ENCODE measurements at places on chromosomes 1 and 21.

- no peak for DNase-seq
Observed at GRCh38 chr1:94812985-94813384, 7.2 kb upstream of the SLC44A3 start.

- DNase-seq = no peak
Observed at GRCh38 chr21:32979598-32980268, 46.0 kb upstream of the OLIG2 start.

DNA sequence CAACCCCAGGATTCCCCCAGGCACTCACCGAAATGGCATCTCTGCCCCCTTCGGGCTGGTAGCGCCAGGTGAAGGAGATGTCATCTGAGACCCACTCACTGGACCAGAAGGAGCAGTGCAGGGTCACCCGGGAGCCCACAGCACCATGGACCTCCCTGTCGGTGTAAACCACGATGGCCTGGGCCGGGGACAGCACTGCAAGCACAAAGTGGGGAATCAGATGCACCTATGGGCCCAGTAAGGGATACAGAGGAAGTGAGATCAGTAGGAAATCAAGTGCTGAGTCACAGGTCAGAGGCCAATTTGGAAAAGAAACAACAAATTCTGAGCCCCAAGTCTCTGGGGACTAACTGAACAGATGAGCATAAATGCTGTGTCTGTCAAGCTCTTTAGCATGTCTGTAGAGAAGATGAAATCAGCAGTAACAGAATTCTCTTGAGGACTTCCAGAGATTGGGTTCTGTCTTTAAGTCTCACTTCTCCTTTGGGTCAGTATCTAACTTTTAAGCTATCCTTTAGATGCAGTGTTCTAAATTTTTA is 2.5 kb downstream of the MPZ start:
- no peak for DNase-seq

DNA sequence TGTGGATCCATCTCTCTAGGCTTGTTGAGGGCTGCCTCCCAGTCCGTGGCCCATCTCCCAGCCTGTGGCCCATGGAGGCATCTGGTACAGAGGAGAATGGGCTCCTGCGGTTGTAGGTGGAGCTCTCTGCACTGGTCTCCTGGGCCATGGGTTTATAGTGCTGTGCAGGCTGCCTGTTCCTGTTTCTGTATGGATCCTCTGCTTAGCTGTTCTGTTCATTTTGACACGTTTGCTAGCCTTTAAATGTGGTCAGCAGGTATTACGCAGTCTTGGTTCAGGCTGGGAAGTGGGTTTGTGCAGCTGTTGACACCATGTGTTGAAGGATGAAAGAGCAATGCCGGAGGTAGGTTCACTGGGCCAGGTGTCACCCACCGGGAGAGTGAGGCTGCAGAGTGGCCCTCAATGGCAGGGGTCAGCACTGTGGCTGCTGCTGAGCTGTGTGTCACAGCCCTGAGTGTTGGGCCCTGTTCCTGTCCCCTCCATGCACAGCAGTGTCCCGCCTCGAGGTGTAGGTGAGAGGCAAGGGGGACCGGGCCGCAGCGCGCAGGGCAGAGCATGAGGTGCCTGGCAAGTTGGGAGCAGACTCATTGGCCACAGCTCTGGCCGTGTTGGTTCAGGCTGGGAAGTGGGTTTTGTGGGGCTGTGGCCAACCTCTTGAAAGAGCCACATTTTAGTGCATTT is 39.0 kb downstream of the SNAP47 start:
- DNase-seq = no peak

DNA sequence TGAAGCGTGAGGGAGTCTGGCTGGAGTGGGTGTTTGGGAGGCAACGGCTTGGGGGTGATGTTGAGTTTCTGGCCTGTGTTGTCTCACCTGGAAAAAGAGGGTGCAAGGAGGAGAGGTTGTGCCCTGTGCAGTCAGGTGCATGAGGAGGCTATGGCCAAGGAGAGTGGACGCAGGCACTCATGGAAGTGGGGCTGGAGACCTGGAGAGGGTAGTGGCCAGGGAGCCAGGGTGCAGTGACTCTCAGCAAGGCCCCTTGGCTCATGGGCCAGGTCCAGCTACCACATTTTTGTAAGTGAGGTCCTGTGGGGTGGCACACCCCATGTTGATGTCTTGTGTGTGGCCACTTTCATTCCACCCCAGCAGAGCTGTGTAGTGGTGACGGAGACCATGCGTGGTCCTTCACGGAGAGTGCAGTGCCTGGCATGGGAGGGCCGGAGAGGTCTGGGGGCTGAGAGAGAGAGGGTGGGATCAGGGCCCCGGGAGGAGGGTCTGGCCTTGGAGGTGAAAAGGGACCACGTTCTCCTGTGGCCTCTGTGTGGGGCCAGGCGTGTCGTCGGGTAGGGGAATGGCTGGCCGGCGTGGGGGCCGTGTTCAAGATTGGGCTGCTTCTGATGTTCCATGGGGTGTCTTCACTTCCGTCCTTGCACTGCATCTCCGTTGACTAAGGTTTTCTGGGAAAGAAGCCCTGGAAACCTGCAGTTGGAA is 6.1 kb downstream of the SNAP47 start:
- DNase-seq = no peak

GRCh38 chr1:24147194-24147593 is 4.3 kb upstream of the IL22RA1 start:
- DNase-seq = no peak

GRCh38 chr1:209354840-209355165 is 228.7 kb upstream of the CAMK1G start:
- no peak for DNase-seq

DNA sequence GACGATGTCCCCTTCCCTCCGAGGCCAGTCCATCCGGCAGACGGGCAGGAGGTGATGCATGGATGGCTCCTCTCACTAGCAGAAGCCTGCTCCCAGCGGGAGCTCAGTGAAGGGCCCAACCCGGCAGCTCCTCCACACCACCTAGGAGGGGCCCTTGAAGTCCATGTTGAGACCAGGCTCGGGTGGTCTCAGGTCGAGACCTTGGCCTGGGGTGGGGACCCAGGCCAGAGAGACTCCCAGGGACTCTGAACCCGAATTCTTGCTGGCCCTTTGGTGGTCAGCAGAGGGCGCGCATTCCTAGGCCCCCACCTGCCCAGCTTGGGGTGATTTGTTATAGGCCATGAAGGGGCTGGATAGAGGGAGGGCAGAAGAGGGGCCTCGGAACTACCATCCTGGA is 642 bp upstream of the NT5C1A start:
- peak; percentile 7 for DNase-seq

DNA sequence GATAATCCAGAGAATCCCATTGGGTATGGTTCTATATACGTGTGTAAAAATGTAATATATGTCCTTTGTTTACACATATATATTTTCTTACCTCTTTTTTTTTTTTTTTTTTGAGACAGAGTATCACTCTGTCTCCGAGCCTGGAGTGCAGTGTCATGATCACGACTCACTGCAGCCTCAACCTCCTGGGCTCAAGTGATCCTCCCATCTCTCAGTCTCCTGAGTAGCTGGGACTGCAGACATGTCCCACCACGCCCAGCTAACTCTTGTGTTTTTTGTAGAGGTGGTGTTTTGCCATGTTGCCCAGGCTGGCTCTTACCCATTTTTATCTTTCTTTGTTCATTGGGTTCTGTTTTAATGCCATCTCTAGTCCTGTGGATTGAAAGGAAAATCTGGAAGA is 59.5 kb downstream of the ZBTB17 start:
- DNase-seq = no peak

GRCh38 chr1:37158113-37158749 is 123.9 kb upstream of the GRIK3 start:
- DNase-seq = no peak

- no peak for DNase-seq
Observed at GRCh38 chr1:226602186-226603021, 53.8 kb downstream of the STUM start.

DNA sequence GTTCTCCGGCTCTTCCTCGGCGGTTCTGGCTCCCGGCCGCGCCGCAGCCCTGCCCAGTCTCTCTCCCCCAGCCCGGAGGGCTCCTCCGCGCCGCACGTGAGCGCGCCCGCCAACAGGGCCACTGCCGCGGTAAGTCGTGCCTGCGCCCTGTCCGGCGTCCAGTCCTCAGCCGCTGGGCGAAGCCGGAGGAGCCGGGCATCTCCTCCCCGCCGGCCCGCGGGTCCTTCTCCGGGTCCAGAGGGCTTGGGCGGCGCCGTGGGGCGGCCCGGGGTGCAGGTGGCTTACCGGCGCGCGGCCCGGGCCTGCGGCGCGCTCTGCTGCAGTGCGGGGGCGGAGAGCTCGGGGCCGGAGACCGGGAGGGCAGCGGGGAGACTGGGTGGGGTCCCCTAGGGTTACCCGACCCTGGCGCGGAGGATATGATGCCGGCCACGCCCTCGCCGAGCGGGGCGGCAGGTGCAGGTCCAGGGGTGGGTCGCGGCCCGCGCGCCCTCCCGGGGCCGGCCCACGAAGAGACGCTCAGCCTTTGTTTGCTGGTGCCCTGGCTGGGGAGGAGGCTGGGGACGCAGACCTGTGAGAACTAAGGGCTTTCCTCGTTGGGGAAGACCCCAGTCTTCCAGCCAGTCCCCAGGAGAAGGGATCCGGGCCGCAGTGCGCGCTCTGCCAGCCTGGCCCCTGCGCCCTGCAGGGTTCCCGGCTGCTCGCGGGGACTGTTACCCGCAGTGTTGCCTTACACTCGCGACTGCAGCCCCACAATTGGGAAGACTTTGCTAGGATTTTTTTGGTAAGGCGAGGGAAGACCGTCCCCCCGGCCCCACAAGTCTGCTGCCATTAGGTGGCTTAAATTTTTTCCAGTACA is at the start of gene DOP1B:
Gene DOP1B (plus strand): TSS at position 10 of the 856 bp plus-strand sequence. CDS start 7,910 bp downstream, outside the sequence.
- no peak for DNase-seq

DNA sequence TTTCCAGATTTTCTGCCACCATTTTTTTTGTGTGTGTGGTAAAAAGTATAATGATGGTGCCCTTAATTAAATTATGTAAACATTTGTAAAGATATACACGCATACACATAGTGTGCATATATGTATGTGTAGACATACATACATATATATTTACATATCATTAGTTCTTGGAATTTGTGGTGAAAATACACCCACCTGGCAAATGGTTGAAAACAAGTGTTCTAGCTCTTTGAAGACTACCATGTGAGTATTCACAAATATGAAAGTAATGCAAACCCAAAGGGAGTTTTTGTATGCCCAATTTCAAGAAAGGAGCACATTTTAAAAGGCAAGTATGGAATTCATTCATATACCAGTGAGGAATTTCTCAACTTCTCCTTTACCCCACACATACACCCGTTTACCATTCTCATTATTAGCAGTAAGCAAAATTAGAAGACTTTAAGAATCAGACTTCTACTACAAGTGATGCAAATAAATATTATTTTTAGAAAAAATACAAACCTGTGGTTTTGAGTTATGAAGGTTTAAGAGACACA is 8.0 kb downstream of the RABGAP1L start:
- no peak for DNase-seq

GRCh38 chr1:45304311-45305081 is 22.2 kb upstream of the HPDL start:
- no peak for DNase-seq

- no peak for DNase-seq
Observed at GRCh38 chr1:67323087-67323486, 15.4 kb downstream of the IL12RB2 start.

DNA sequence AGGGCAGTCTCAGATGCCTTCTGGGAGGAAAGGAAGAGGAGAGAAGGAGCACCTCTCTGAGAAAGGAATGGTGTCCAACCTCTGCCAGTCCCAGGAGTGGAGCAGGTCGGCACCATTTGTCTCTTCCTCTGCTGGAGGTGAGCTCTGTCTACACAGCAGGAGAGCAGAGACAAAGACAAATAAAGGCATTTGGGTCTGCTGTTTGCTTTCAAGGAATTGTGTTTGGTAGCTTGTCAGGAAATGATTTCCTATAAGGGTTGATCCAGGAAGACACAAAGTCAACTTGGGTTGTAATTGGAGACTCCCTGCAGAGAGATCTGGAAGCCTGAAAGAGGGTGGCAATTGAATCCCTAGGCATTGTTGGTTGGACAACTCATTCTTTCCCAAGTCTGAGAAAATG is 34.5 kb upstream of the PLXNA2 start:
- no peak for DNase-seq

- DNase-seq = no peak
Observed at GRCh38 chr1:227913396-227913763, 34.4 kb downstream of the WNT9A start.

GRCh38 chr1:206647224-206647623 is 11.9 kb downstream of the DYRK3 start:
- DNase-seq = no peak

DNA sequence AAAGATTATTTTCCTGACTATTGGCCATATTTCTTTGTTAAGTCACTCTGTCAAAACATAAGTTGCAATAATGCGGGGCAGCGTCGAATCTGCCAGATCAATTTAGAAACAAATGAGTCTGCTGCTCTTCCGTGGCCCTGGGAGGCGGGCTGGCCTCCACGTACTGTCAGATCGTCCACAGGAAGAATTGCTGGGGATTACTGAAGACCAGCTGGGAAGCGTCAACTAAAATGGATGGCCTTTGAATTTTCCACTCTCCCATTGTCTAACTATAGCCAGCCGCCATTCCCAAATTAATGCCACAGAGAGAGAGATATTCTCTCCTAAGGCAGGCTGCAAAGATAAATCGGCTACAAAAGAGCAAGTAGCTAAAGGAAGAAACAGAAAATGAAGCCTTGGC is 560.2 kb downstream of the SMYD3 start:
- no peak for DNase-seq

- DNase-seq = no peak
Observed at GRCh38 chr21:38438462-38438893, 59.8 kb downstream of the ERG start.

DNA sequence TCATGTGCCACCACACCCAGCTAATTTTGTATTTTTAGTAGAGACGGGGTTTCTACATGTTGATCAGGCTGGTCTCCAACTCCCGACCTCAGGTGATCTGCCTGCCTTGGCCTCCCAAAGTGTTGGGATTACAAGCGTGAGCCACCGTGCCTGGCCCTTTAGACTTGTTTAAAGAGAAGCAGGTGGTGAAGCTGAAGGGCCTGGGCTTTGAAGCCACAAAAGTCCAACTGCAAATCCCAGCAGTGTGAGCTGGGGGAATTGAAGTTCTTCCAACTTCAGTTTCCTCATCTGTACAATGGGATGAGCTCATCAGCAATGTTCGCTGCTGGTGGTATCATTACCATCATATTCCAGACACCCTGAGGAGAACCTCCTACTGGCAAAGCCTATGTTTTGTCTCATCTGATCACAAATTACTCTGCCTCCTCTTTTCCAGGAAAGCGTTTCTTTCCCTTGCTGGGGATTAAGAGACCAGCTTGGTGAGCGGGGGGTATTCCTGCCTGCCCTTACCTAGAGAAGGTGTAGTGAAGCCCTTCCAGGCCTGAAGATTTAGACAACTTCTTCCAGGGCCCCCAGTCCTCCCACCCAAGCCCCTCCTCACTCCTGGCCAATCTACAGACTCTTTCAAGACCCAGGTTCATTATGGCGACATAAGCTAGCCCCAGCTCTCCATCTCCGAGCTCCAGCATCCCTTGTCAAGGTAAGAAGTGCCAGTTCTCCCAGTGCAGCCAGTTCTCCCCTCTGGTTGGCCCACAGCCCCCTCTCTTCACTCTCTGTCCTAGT is 2.4 kb upstream of the SHISA4 start:
- no peak for DNase-seq

GRCh38 chr1:206448471-206448870 is 21.8 kb upstream of the IKBKE start:
- no peak for DNase-seq

DNA sequence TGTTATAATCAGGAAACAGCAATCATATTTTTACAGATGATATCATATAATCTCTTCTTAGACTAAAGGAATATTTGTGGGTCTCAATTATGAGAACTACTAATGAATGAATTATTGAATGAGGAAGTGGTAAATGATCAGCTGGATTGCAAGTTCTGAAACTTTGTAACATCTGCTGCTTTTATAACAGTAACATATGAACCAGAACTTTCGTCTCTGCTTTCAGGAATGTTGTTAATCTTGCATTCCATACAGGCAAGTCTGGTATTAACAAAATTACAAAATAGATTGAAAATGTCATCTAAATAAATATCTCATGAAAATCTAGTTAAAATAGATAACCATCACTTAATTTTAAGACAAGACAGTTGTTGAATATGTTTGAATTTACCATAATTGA is 110.5 kb upstream of the COL11A1 start:
- no peak for DNase-seq
